CD4-positive, alpha-beta T cell treated with Interleukin-12 subunit alpha and Interleukin-12 subunit beta, for 1 hour (primary cell): ENCODE measurements at places on chromosomes 3 and 15.

GRCh38 chr15:54815556-54815955, 381.2 kb downstream of the RSL24D1 start:
- DNase-seq, result no peak

DNA sequence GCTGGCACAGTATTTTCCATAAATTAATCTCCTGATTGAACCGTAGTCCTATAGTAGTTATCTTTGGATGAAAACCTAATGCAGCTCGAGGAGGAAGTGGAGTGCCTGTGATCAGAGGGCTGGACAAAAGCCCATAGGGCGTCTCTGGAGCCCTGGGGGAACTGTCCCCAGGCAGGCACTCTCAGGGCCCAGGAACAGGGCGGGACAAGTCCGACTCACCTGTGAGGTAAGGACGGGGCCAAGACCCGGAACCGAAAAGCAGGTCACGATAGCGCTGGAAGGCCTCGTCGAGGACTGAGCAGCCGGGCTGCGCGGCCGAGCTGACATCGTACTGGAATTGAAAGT, 341 bp downstream of the HEXA start:
- no peak for DNase-seq

- no peak for DNase-seq
Observed at GRCh38 chr3:25448750-25449692, 21.0 kb downstream of the RARB start.

DNA sequence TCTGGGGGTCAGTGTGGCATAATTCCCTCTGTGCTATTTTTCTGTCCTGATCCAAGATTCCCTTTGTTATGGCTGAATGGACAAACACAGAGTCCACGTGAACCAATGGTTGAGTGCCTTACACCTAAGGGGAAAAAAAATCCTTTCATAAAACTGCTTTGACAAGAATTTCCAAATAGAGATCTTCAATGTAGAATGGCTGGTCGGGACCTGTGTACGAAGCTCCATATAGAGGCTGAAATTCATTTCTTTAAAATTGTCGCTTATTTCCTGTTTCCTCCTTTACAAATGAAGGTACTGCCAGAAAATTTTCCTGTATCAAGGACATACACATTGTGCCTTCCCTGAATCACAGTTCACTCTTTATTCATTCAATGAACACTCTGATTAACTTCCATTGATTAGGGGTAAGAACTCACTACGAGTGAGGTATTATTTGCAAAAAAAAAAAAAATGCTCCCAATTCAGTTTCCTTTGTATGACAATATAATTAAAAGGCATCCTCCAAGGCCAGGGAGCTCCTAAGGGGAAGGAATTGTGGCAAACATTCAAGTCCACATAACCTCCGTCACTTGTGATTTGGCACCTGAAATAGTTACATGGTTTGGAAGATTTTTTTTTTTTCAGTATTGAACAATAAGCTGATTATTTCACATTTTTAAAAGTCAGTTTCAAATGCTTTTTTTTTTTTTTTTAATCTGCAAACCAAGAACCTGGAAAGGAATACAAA, 293.8 kb downstream of the MEX3B start:
- DNase-seq, result no peak

GRCh38 chr3:25151903-25152295, 276.2 kb upstream of the RARB start:
- no peak for DNase-seq

DNA sequence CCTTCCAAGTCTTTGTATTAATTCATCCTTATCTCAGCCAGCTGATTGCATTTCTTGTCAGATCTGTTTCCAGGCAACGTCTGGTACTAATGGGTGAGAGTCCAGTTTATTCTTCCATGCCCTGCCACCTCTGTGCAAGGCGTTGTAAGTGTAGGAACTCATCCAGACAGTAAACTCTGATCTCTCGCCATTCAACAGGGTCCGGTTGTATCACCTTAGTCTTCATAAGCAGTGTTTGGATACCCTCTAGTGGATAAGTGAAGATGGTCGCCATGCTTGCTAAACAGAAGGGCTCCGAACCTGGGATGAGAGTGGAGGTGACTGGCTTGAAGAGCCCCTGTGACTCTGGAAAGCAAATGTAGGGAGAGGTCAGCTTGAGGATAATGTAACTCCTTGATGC, 51.6 kb upstream of the CMTM7 start:
- DNase-seq, result peak; percentile 60

DNA sequence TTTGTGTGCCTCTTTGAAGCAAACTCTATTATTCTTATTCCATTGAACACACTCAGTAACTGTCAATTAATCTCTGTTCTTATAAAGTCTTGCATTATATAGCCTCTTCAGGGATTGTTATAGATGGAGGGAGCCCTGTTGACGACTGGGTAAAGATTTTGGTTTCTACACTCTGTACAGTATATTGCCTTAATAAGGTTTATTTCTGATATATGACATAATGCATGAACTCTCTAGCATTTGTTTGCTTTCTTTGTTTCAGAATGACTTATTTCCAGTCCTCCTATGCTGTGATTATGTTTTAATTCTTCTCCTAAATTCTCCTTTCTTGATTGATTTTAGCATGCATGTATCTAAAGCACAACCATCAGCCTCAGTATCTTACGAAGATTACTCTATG, 494.9 kb downstream of the DIPK2A start:
- DNase-seq, result no peak

GRCh38 chr15:90400759-90401314, 12.8 kb downstream of the IQGAP1 start:
- peak; percentile 92 for DNase-seq

DNA sequence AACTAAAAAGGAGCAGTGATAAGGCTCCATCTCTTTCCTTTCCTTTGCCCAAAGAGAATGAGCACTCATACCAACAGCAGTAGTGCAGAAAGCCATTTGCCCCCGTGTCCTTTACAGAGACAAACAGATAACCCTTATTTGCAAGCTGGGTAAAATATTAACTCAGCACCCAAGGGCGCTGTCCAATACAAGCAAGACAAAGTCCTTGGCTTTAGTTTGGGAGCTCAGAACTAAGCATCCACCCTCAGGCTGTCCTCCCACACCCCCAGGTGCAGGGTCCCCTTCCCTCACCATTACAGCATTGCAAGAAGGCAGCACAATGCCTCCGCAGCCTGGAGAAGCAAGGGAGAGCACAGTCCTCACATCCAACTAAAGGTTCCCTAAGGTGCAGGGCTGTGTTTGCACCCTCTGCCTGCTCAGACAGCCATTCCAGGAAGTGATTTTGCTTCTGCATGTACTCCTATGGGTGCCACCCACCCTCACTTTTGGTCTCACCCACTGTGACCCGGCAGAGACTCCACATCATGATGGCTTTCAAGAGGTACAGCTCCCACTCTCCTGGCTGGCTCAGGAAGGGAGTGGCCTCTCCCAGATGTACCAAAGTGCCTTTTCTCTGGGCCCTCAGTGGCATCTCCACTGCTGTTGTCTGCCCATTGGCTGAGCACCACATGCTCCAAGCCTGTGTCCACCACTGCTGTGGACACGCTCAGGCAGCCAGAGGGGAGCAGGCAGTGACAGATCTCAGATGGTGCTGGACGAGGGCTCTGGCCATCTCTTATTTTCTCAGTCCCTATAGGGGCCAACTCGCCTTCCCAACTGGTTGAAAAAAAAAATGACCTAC, 34.1 kb upstream of the HES1 start:
- DNase-seq, result no peak

GRCh38 chr15:35256551-35256950, 171.5 kb upstream of the NANOGP8 start:
- no peak for DNase-seq

DNA sequence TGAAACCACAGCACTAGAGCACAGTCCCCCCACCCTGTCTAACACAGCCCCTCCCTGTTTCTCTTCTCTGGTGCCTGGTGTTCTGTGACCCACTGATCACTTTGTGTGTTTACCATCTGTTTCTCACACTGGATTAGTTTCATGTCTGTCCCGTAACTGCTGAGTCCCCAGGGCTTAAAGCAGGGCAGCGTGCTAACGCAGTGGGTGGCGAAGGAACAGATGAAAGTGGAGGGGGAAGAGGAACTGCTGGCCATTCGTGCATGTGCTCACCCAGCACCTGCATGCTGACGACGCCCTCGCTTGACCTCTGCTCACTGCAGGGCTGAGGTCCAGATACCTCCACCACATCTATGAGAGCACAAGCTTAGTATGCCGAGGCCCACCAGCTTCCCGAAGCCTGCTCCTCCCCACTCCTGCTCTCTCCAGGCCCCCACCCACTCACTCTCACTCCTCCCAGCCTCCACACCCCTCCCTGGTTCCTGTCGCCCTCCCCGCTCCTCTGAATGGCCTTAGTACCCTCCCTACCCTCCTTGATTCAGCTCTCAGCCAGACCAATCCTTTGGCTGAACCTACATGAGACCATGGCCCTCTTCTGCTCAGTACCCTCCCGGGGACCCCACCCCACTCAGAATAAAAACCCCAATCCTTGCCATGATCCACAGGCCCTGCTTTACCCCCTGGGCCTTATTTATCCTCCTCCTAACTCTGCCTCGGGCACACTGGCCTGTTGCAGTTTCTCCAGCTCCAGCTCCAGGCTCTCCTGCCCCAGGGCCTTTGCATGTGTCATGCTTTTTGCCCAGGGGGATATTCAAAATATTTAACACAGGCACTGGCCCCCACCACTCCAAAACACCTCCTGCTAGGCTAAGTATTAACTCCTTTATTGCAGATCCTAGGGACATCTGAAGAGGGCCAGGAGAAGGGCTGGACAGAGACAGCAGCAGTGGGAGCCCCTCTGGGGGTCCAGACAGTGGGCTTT, 15.1 kb upstream of the IQSEC1 start:
- DNase-seq, result no peak

DNA sequence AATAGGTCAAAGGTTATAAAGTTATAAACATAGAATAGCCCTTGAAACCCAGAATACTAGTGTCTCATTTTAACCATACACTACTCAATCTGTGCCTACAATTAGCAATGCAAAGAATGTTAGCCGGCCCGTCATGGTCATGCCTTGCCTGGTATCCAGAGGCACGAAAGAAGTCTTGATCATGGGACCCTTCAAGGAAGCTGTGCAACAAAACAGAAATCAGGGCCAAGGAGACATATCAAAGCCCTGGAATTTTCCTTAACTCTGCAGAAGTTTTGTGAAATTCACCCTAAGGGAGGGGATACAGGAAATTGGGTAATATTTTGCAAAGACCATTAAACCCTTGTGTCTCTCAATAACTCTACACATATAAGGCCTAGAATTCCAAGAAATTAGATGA, 482.4 kb downstream of the ROBO1 start:
- DNase-seq, result no peak

GRCh38 chr3:107249132-107249531, 128.1 kb upstream of the CCDC54 start:
- DNase-seq, result no peak

GRCh38 chr3:79937567-79937966, 169.8 kb upstream of the ROBO1 start:
- no peak for DNase-seq

- no peak for DNase-seq
Observed at GRCh38 chr3:78861156-78861555, 906.6 kb downstream of the ROBO1 start.

- DNase-seq, result no peak
Observed at GRCh38 chr3:119613201-119613600, 15.5 kb downstream of the PLA1A start.

GRCh38 chr3:164194842-164195241, 883.5 kb downstream of the SI start:
- DNase-seq, result no peak

DNA sequence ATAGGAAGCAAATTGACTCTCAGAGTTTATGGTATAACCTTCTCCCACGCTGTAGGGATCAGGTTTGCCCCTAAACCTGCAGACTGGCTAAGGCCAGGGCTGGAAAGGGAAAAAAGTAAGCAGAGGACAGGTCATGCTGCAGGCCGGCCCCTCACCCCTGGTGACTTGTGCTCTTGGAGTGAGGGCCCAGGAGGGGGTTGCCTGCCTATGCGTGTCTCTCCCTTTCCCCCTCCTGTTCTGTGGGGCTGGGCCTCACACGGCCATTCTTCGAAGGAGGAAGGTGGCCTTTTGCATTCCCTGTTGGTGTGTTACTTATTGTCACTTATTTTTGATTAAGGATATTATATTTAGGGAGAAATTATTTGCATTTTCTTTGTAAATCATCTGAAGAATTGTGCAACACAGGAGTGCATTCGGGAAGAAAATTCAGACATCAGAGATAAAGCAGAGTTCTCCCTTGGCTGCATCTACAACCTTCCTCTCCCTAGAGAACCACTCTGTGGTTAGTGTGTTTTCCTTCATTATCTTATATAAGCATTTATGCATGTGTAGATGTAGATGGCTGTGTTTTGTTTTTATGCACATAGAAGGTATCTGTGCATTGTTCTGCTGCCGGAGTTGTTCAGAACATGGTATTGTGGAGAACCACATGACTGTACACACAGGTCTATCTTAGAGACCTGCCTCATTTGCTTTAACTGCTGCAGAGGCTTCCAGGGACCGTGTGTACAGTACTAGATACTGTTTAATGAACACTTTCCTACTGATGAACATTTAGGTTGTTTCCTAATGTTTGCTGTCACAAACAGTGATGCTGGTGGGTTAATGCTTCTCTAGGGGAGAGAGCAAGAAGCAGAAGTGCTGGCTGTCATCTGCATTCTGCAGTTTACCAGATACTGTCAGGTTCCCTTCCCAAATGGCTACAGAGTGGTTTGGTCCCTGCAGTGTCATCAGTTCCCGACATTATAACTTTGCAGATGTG, 133.5 kb downstream of the APBA2 start:
- no peak for DNase-seq

- DNase-seq, result no peak
Observed at GRCh38 chr3:86969500-86970189, 21.3 kb downstream of the VGLL3 start.

DNA sequence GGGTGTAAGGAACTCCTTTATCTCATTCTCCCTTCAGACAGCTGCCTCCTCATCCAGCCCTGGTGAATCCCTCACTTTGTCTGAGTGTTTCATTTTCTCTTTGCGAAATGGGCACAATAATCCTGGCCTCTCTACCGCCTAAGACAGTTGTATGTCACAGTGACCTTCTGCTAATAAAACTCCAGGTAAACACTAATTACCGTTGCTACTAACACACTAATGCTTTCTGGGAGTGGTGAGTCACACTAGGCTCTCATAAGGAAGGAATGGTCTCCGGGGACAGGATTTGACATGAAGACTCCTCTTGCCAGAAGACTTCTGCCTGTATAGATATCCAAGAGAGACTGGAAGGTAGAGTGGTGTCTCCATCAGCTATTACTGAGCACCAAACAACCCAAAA, 71.7 kb upstream of the SNRK start:
- no peak for DNase-seq

- DNase-seq, result no peak
Observed at GRCh38 chr15:48875241-48875960, 2.5 kb upstream of the EID1 start.

DNA sequence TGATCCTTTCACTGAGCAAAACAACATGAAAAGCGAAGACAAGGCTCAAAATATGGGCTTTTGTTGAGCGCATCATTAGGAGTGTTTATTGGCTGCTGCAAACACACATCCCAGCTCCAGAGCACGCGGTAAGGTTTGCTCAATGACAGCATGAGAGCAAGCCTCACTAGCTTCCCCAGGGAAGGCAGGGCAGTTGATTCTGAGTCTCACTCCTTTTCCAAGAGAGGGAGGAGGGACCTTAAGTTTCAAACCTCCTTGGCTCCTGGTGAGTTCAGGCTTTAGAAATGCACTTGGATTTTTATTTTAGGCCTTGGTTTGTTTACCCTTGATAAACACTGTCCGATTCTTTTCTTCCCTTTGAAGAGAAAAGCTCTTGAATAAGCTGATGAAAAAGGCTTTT, 69.1 kb upstream of the CACNA2D3 start:
- no peak for DNase-seq

GRCh38 chr15:98420837-98421236, 227.5 kb upstream of the IGF1R start:
- DNase-seq, result no peak
